Stimulated activated CD8-positive, alpha-beta memory T cell treated with anti-CD3 and anti-CD28 coated beads, Interleukin-4, amount 100 ng/mL, for 1 hour (primary cell): ENCODE measurements at places on chromosomes 1 and 21.

DNA sequence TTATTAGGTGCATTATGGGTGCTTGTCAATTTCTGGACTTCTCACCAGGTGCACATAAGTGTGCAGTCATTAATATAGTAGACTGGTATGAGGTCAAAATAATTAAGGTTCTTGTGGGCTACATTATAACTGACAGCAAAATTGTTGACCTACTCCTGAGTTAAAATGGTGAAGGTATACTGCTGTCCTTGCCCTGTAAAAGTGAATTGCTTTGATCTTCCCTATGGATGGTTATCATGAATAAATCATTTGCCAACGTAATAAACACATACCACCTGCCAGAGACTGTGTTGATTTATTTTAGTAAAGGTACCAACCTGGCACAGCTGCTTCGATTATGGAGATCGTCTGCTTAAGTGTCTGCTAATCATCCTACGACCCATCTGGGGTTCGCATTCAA lies 201.6 kb upstream of the KCNK2 start:
- DNase-seq = no peak

DNA sequence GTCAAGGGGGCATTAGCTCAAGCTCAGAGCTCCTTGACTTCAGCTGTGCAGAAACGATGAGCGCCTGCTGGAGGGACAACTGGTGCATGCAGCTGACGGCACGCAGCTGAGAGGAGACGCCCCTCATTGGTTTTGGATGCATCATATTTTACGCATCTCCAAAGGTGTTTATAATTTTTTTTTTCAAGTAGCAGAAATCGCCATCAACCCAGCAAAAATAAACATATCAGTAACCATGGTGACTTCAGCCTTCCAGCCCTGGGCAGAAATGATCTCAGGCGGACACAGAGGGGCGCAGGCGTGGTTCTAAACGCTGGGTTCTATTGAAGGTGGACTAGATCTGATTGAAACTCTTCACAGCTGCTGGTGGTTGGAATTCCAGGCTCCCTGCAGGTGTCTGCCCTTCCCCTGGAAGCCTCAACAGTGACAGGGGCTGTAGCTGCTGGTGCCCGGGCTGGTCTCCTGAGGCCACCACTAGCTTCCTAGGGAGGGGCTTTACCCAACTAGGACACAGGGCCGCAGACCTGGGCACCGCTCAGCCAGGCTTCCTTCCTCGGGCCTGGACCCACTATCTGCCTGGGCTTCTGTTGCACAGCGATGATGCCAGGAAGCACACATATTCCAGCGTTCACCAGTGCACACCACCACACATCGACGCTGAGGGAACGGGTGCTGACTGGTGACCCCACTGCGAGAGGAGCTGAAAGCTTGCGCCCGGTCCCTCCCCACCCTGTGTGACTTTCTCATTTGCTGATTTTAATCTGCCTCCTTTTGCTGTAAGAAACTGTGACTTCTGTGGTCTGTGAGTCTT lies 63.7 kb upstream of the ABCG1 start:
- DNase-seq = no peak

DNA sequence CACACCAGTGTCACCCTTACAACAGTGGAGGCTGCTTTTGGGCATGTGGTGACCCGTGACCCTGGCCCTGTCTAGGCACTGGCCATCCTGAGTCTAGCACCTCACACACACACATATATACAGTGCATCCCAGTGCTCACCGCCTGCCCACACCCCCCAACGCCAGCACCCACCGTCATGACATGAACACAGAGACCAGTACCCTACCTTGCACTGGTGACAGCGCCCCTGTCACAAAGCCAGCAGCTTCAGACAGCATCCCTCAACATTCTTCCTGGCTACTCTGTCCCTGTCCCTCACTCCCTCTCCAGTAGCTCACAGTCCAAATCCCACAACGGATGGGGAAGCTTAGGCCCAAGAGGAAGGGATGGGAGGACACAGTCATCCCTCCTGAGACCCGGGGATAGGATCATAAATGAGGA lies 27.1 kb downstream of the AHDC1 start:
- DNase-seq = no peak

- DNase-seq = no peak
These were observed 138.6 kb upstream of the NGF start for GRCh38 chr1:115476616-115477015.

DNA sequence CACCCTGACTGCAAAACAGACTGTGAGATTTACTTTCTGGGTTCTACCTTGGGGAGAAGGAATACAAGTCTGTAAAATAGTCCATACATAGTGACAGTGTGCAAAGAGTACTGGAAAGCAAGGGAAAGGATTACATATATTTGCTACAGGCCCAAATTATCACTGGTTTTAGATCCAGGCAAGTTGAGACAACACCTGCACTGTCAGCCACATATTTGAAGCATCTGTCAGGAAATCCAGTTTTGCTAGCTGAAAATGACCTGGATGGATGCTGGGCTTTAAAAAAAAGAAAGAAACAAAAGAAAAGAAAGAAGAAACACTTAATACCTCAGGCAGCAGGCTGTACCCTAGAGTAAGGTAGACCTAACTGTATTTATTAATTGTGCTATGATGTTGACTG lies 23.9 kb upstream of the SPRR2G start:
- DNase-seq = no peak

GRCh38 chr1:162091681-162092524 lies 22.4 kb downstream of the NOS1AP start:
- no peak for DNase-seq

GRCh38 chr1:88378560-88378959 lies 305.5 kb upstream of the PKN2 start:
- no peak for DNase-seq
